ENCODE measurements at places on chromosomes 16 and 17. TPM values are rescaled to one million over a fixed set of nuclear protein-coding genes. Genes with fewer than 3 reads are reported as not detected.

Gene RPAIN
- 111 TPM for polyA plus RNA-seq

Gene CNTNAP1
- 55.1 TPM for polyA plus RNA-seq

Gene TERB1
- polyA plus RNA-seq = 0.35 TPM

Gene KCNJ12
- 3.2 TPM for polyA plus RNA-seq

GRCh38 chr17:55212880-55213279 lies 51.9 kb upstream of the HLF start:
- no peak overlapping the region for H3K4me3 ChIP-seq
- no peak overlapping the region for H3K27ac ChIP-seq
- H3K4me1 ChIP-seq = no peaks in the 10 kb centered on the region
- H3K27me3 ChIP-seq = no peaks in the 10 kb centered on the region
- no peak for DNase-seq
- H3K36me3 ChIP-seq = no peaks in the 10 kb centered on the region

- no peak for DNase-seq
- H3K4me3 ChIP-seq = no peak overlapping the region
- H3K27ac ChIP-seq = no peak overlapping the region
- H3K4me1 ChIP-seq = no peaks in the 10 kb centered on the region
These were observed 38.5 kb upstream of the KSR1 start for GRCh38 chr17:27417596-27418365.

- H3K4me3 ChIP-seq = peak within 1 kb of the TSS; percentile 75
- H3K27ac ChIP-seq = peak within 1 kb of the TSS; percentile 93
- no peaks in the 10 kb centered on the region for H3K27me3 ChIP-seq
- H3K4me1 ChIP-seq = peaks cover 18% of the 10 kb centered on the region
These were observed at the start of gene CTCF for GRCh38 chr16:67562526-67562917. Gene CTCF, plus strand, starts transcription at chr16:67562526. Its CDS starts 48,307 bp downstream, at chr16:67610833.

GRCh38 chr17:63033142-63033541 lies 67.1 kb downstream of the TANC2 start:
- no peaks in the 10 kb centered on the region for H3K4me1 ChIP-seq
- H3K4me3 ChIP-seq = no peak overlapping the region
- DNase-seq = no peak
- no peak overlapping the region for H3K27ac ChIP-seq

DNA sequence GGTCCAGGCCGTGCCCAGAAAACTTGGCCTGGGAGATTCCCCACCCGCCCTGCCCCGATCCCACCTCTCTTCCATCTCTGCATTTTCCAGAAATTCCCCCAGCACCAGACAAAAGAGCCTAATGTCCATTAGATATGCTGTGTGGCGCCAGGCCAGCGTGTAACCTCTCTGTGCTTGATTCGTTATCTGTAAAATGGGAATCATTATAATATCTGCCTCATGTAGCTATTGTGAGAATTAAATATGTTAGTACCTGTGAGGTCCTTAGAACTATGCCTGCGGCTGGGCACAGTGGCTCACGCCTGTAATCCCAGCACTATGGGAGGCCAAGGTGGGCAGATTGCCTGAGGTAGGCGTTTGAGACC lies 33.6 kb upstream of the IL21R start:
- H3K27ac ChIP-seq = no peak overlapping the region
- DNase-seq = no peak
- no peak overlapping the region for H3K4me3 ChIP-seq

DNA sequence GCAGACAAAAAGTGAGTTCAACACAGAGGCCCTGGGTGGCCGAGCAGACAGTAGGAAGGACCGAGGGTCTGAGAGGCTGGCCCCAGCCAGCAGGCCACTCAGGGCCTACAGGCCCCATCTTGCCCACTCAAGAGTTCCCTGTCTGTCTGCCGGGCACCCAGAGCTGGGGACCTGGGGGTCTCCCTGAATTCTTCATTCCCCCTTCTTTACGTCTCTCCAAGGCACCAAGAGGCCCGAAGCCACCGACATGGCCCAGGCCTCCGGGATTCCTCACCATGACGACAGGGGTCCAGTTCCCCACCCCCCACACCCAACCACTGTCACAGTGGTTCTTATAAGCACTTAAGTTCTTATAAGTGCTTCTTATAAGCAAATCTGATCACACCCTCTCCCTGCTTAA lies 49.2 kb downstream of the NOS2 start:
- no peak overlapping the region for H3K4me3 ChIP-seq
- no peak for DNase-seq
- no peaks in the 10 kb centered on the region for H3K36me3 ChIP-seq
- H3K4me1 ChIP-seq = peaks cover 3% of the 10 kb centered on the region
- H3K27me3 ChIP-seq = no peaks in the 10 kb centered on the region

- no peaks in the 10 kb centered on the region for H3K4me1 ChIP-seq
- no peak overlapping the region for H3K27ac ChIP-seq
- H3K36me3 ChIP-seq = peaks cover 2% of the 10 kb centered on the region
- no peak overlapping the region for H3K4me3 ChIP-seq
These were observed 25.6 kb upstream of the ABCA10 start for GRCh38 chr17:69254187-69254586.

GRCh38 chr17:2059547-2060384 lies 4.9 kb downstream of the HIC1 start:
- H3K4me1 ChIP-seq = peaks cover 55% of the 10 kb centered on the region
- peak overlapping the region; percentile 20 for H3K4me3 ChIP-seq
- H3K27ac ChIP-seq = peak overlapping the region; percentile 88
- H3K27me3 ChIP-seq = peaks cover 55% of the 10 kb centered on the region
- peaks cover 60% of the 10 kb centered on the region for H3K36me3 ChIP-seq
- no peak for DNase-seq

All from spinal cord (tissue), 10 donors.